HCEC 1CT (cell line): ENCODE measurements at places on chromosomes 11 and 22.
A peak's percentile ranks its signal among the peaks of the same experiment; 100 is the strongest.

DNA sequence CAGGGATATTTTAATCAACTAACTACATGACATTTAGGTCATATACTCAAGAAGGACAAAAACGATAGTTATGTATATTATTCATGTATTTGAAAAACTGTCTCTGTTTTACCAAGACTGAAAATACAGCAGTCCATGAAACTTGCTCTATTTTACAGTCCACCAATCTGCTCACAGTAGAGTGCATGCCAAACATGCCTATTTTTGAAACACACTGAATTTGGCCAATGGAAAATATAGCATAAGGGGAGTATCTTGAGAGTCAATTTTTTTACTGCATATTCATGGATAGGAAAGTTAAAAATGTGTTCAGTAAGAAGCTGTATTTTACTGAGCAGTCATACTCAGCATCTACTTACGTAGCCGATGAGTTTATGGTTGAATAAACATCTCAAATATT, 621.2 kb upstream of the CHORDC1 start:
- no peak for DNase-seq

DNA sequence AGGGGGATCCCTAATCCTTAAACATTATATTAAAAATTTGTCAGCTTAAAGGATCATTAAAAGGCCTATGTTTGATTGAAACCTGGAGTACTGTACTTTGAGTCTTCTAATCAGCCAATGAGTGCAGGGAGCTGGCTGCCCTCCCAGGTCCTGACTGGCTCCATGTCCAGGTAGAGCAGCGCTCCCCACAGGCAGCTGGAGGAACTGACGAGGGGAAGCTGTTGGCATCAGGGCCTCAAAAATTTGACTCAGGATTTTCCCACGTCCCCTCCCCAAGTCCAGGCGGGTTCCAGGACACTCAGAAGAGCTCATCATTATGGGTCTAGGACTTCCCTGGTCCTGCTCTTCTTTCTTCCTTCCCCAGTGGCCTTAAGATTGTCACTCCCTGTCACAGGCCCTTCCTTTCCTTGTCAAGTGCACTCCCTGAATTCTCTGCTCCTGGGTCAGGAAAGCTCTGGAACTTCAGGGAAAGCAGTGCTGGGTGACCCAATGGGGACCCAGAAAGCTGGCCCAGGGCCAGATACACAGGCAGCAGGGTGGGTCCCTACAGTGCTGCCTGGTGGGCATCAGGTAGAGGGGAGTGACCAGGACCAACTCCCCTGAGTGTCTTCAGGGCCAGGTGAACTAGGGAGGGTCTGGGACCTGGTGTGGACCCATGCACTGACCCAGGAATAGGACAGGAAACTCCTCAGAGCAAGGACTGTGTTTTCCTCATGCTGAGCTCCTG, 65.5 kb downstream of the GGTLC2 start:
- no peak for DNase-seq

DNA sequence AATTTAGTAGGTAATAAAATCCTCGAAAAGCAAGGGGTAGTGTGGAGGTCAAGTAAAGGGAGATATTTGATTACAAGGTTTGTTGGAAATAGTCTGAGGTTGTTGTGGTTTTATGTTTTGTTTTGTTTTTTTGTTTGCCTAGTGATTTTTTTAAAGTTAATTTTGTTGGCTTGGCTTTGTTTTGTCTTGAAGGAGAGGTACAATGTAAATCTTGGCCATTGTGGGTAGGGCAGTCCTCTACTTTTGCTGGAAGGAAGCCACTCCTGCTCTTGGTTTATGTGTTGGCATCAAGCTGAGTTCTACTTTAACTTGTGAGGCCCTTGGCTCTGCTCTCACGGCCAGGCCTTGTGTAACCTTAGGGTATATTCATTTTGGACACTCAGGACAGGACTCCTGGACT, 3.2 kb downstream of the AMOTL1 start:
- DNase-seq = no peak

GRCh38 chr11:122226810-122227379, 110.9 kb upstream of the BLID start:
- no peak for DNase-seq

DNA sequence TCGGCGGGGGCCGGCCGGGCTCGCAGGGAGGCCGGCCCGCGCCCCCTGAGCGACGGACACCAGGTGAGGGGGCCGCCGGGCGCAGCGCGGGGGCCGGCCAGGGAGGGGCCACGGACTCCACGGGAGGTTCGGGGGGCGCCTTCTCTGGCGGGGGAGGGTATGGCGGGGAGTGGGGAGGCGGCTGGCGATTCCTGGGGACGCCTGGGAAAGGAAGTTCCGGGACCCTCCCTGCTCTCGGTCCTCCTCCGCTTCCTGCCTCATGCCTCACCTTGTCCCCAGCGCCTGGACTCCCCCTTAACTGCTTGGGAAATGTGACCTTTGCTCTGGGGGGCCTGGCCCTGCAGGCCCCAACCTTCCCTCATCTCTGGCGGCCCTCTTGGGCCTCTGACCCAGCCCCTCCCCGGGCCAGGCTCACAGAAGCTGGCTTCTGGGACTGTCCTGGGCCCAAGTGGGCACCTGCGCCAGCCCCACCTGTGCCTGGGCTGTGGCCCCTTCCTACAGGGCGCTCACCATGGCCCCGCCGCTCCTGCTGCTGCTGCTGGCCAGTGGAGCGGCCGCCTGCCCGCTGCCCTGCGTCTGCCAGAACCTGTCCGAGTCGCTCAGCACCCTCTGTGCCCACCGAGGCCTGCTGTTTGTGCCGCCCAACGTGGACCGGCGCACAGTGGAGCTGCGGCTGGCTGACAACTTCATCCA, 516 bp downstream of the LRFN4 start:
- no peak for DNase-seq

GRCh38 chr11:122108192-122108799, 7.7 kb downstream of the BLID start:
- peak; percentile 58 for DNase-seq
